ENCODE measurements at places on chromosomes 1 and 21. TPM values are rescaled to one million over a fixed set of nuclear protein-coding genes. Genes with fewer than 3 reads are reported as not detected.
A peak's percentile ranks its signal among the peaks of the same experiment; 100 is the strongest.

The GPR37L1 gene
- 0.10 TPM for total RNA-seq

The OXCT2 gene
- 1.1 TPM for total RNA-seq

DNA sequence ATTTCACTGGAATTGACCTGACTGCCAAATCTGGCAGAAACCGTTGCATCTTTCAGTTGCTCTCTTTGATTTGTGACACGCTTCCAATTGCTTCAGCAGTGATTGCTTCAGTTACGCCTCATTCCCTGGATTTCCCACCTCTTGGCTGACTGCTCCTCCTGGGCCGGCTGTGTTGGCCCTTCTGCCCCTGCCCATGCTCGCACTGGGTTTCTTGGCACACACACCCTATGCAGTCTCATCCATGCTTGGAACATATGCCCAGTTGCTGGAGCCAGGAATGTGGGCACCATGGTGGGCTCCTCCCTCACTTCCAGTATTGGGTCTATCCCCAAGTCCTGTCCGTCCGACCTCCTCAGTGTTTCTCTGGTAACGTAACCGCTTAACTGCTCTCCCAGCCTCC is 2.2 kb upstream of the ZBTB21 start:
- peak; percentile 41 for DNase-seq

GRCh38 chr1:159994896-159995295 is 36.9 kb downstream of the PIGM start:
- DNase-seq: no peak

DNA sequence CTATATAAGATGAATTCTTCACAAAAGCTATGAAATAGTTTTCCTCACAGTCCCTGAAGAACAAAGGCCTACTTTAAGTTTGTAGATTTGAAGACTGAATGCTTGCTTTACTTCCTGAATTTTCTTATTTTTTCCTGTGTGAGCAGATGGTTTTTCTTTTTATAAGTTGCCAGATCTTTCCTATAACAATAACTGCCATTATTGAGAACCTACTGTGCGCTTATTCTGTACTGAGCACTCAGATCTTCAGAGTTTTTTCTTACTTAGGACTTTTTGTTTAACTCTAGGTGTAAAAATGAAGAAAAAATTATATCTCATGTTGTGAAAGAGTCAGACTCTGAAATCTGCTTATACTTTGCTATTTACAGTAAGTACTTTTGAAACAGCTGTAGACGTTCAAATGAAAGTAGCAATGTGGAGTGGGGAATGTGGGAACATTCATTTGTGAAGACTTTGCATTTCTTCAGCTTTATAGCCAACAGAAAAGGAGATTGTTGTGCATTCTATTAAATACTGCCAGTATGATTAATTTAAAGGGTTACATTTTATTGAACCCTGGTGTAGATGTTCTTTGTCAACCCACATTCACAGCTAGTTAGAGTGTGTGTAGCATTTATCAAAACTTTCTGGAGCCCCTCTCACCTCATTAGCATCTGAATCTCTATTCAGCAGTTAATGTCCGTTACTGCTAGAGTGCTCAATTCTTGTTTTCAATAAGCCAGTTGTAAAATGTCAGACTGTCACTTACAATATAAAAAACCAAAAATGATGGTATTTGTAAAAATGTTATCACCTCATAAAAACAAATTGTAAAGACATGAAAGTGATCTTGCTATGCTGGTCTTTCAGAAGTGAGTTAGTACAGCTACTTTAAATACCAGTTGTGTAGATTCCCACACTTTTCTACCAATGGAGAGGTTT is 29.0 kb downstream of the NFIA start:
- no peak for DNase-seq

DNA sequence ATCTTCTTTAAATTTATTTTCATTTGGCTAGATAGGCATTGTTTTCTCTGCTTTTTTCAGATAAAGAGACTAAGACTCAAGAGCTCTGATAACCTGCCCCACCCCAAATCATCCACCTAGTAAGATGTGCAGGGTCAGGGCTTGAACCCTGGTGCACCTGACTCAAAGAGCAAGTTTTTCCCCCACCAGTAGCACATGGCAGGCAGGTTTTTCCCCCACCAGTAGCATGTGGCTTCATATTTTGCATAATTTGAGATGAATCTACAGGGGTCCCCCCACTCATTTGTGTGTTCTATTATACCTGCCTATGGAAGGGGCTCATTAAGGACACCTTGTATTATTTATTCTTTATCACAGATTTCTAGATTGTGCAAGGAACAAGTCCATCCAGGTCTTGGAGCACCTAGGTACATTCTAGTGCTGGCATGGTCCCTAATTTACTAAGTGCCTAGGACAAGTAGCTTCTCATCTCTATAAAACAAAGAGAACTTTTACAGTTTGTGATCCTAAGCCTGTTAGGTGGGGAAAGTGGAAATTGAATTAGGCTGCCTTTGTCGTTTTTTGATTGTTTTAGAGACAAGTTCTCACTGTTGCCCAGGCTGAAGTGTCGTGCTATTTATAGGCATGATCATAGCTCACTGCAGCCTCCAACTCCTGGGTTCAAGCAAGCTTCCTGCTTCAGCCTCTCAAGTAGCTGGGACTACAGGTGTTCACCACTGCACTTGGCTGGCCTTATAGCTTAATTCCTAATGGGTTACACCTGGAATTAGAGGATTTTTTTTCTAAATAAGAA is 13.2 kb upstream of the CTSE start:
- DNase-seq: no peak

- no peak for DNase-seq
These were observed 380.8 kb downstream of the HHIPL2 start for GRCh38 chr1:222167111-222167510.
